ENCODE measurements at places on chromosomes 7 and 10. TPM values are rescaled to one million over a fixed set of nuclear protein-coding genes. Genes with fewer than 3 reads are reported as not detected.

- H3K4me1 ChIP-seq = no peaks in the 10 kb centered on the region
- no peak overlapping the region for H3K27ac ChIP-seq
- H3K36me3 ChIP-seq = no peaks in the 10 kb centered on the region
- H3K4me3 ChIP-seq = no peak overlapping the region
Observed at GRCh38 chr10:78348411-78349164, 314.9 kb downstream of the RPS24 start.

DNA sequence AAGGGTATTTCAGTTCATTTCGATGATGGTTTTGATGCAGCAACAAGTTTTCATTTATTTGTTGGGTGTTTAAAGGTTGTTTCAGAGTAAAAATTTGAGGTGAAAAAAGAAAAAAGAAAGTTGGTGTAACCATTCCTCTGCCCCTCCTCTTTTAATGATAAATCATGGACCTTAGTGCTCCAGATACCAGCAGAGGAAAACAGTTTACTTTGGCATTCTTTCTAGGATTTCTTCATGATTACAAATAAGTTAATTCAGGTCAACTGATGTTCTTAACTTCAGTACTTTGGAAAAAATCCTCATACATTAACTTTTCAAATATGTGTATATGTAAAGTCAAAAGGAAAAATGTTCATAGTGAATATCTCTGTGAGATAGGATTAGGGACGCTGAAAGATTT, 2.0 kb upstream of the RBP4 start:
- no peak for DNase-seq
- H3K4me1 ChIP-seq = peaks cover 3% of the 10 kb centered on the region
- H3K4me3 ChIP-seq = no peak overlapping the region

Gene GNAI1
- total RNA-seq = 46.3 TPM

DNA sequence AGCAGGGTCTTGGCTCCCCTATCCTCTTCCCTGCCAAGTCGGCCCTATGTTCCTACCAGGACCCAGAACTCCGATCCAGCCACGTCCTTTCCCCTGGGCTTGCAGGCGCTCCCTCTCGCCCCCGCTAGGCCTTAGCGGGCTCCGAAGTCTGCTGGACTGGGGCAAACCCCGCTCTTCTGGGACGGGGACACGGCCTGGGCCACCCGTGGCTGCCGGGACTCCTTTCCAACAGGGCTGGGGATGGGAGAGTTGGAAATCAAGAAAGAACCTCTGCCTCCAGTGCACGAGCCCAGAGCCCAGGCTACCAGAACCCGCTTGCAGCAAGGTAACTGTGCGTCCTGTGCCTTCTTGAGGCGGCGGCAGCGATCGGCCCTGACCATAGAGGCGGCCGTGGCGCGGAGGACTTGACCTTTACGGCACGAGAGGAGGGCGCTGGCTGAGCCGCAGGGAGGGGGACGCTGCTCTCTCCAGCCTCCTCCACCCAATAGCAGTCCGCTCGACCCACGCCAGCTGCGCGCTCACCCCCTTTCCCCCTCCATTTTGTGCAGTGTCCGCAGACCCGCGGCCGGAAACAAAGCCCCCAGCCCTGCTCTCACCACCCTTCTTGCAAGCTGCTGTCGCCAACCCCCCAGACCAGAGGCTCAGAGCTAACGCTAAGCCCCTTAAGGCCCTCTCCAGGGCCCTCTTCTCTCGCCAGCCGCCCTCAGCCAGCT, 7.0 kb upstream of the HOXA11 start:
- peaks cover 100% of the 10 kb centered on the region for H3K27me3 ChIP-seq
- no peaks in the 10 kb centered on the region for H3K36me3 ChIP-seq
- H3K27ac ChIP-seq = no peak overlapping the region
- DNase-seq = no peak
- H3K4me3 ChIP-seq = peak overlapping the region; percentile 35

- DNase-seq = no peak
- H3K36me3 ChIP-seq = no peaks in the 10 kb centered on the region
- no peaks in the 10 kb centered on the region for H3K27me3 ChIP-seq
- H3K27ac ChIP-seq = no peak overlapping the region
Observed at GRCh38 chr10:96230527-96230926, 40.8 kb downstream of the BLNK start.

Gene PODXL
- 8.8 TPM for total RNA-seq

DNA sequence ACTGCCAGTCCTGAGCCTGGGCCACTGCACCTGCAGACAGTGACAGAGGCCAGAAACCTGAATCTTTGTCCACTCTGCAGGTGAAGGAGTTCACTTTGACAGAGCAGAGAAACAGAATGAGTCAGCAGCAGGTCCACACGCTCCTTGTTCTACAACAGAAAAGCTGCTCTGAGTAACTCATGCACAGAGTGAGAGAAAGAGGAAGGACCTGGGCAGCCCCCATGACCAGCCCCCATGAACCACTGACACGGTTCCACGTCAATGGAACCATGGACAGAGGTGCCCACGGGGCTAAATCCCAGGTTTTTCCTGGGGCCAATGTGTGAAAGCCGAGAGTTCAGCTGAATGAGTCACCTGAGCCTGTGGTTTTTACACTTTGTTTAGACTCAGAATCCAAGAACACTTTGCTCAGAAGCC, 40.8 kb upstream of the CTBP2 start:
- H3K36me3 ChIP-seq = no peaks in the 10 kb centered on the region
- no peak for DNase-seq
- H3K27ac ChIP-seq = no peak overlapping the region
- H3K4me3 ChIP-seq = no peak overlapping the region
- H3K27me3 ChIP-seq = no peaks in the 10 kb centered on the region
- H3K4me1 ChIP-seq = no peaks in the 10 kb centered on the region

Gene RELN
- total RNA-seq = 1.1 TPM

GRCh38 chr10:21969326-21970287, 33.9 kb downstream of the DNAJC1 start:
- no peaks in the 10 kb centered on the region for H3K27me3 ChIP-seq
- no peak overlapping the region for H3K4me3 ChIP-seq
- no peak for DNase-seq
- H3K4me1 ChIP-seq = no peaks in the 10 kb centered on the region

DNA sequence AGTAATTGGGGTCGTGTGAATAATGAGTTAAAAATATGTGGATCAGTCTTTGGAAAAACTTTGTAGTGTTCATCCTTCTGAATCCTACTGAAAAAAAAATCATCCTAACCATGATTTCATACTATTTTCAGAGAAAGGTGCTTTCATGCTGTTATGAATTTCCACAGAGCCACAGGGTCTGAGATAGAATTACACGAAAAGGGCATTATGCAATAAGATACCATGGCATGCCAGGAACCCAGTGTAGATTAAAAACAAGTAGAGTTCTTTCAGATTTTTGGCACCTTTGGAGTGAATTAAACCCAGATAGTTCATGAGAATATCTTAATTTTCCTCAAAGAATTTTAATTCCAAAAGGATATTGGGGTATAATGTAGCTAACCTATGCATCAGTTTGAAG, 47.5 kb upstream of the AGMO start:
- no peaks in the 10 kb centered on the region for H3K4me1 ChIP-seq
- no peak overlapping the region for H3K4me3 ChIP-seq
- H3K27me3 ChIP-seq = no peaks in the 10 kb centered on the region
- DNase-seq = no peak

GRCh38 chr7:70060298-70061068, 462.2 kb downstream of the AUTS2 start:
- no peak overlapping the region for H3K4me3 ChIP-seq
- H3K36me3 ChIP-seq = no peaks in the 10 kb centered on the region
- no peaks in the 10 kb centered on the region for H3K27me3 ChIP-seq
- H3K27ac ChIP-seq = no peak overlapping the region
- DNase-seq = no peak

DNA sequence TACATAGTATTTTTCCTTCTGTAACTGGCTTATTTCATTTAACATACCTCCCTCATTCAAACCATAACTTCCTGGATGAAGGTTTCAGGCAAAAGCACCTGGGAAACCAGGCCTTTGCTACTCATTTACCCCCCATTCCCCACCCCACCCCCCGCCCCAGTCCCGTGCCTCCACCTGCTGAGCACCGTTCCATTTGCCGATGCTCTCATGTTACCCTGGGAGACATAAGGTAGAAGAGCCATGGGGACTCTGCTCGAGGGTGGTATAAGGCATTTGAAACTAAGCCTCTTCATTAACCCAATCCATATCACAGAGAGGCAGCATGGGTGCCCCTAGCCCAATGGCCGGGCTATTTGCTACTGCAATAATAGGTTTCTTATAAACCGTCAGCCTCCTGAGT, 22.2 kb upstream of the MCM10 start:
- H3K27me3 ChIP-seq = no peaks in the 10 kb centered on the region
- H3K4me3 ChIP-seq = no peak overlapping the region
- DNase-seq = no peak
- H3K27ac ChIP-seq = no peak overlapping the region
- H3K36me3 ChIP-seq = peaks cover 97% of the 10 kb centered on the region

DNA sequence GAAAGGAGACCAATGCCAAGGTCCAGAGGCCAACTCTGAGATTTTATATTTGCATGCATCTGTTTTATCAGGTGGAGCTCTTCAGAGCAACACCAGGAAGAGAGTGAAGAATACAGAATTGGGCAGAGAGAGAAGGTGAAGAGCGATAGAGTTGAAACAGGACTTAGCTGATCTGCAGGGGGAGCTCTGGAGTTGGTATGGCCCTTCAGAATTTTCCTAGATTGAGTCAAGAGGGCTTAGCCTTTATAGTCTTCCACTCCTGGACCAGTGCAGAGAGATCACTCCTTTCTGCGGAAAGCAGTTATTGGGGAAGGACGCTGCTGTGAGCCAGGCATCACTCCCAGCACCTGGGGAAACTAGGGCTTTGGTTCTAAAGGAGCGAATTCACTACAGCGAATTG, 105.0 kb upstream of the DGKB start:
- no peak for DNase-seq
- H3K4me3 ChIP-seq = no peak overlapping the region
- H3K4me1 ChIP-seq = no peaks in the 10 kb centered on the region
- no peak overlapping the region for H3K27ac ChIP-seq
- no peaks in the 10 kb centered on the region for H3K27me3 ChIP-seq
- H3K36me3 ChIP-seq = no peaks in the 10 kb centered on the region

- no peak for DNase-seq
- no peaks in the 10 kb centered on the region for H3K4me1 ChIP-seq
- peaks cover 25% of the 10 kb centered on the region for H3K36me3 ChIP-seq
Observed at GRCh38 chr10:95391581-95392216, 100.9 kb upstream of the PDLIM1 start.

- DNase-seq = no peak
- no peak overlapping the region for H3K4me3 ChIP-seq
- H3K27me3 ChIP-seq = no peaks in the 10 kb centered on the region
- H3K36me3 ChIP-seq = peaks cover 69% of the 10 kb centered on the region
- H3K27ac ChIP-seq = peak overlapping the region; percentile 21
Observed at GRCh38 chr10:79298403-79299244, 48.6 kb upstream of the PPIF start.

DNA sequence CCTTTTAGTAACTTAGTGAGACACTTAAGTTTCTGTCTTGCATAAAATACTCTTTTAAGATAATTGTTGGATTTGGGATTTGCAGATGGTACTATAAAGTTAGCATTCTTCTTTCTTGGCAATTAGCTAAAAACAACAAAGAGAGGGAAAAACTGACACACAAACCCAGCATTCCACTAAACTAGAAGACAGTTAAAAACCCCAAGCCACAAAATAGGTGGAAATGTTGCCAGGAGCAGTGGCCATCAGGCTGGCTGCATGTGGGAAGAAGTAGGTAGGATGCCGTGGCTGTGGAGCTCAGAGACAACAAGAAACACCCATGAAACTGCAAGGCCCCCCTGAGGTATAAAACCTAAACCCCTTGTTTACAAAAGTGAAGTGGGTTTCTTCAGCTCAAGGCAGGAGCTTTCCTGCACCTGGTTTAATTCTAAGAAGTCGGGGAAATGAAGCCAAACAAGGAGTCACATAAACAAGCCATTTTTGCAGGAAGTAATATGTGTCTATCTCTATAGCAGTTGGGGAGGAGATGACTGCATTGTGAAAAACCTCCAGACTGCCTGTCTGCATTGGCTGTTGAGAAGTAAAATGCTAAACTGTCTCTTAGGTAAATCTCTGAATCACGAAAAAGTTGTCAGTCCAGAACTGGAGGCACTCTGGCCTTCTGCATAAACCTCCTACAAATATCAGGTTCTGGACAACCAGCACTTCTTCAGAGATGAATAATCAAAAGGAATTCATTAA, 9.5 kb downstream of the RAB18 start:
- H3K27me3 ChIP-seq = no peaks in the 10 kb centered on the region
- H3K4me3 ChIP-seq = no peak overlapping the region
- no peak for DNase-seq

Gene ANKRD7
- 0.57 TPM for total RNA-seq

Gene BICC1
- 3.3 TPM for total RNA-seq

GRCh38 chr7:23076772-23077171, 28.8 kb upstream of the KLHL7 start:
- no peaks in the 10 kb centered on the region for H3K27me3 ChIP-seq
- H3K4me1 ChIP-seq = peaks cover 6% of the 10 kb centered on the region
- no peaks in the 10 kb centered on the region for H3K36me3 ChIP-seq
- H3K27ac ChIP-seq = no peak overlapping the region
- H3K4me3 ChIP-seq = no peak overlapping the region
- DNase-seq = no peak

DNA sequence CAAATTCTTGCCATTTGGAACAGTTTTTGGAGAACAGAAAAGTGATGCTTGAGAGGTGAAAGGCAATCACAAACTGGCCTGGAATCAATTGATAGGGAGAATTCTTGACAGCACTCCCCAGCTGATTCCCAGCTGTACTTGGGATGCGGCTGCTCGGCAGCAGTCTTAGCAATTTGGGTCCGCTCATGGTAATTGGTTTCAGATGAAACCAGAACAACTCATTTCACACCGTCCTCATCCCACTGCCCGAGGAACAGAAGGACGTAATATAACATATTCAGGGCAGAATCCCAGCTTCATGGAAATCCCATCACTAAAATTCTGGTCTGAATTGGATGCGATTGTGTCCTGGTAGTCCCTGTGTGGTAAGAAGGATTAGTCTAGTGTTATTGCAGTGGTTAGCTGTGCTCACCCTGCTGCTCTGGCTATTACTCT, 223.3 kb upstream of the FERD3L start:
- no peak for DNase-seq
- no peaks in the 10 kb centered on the region for H3K36me3 ChIP-seq
- no peaks in the 10 kb centered on the region for H3K27me3 ChIP-seq

DNA sequence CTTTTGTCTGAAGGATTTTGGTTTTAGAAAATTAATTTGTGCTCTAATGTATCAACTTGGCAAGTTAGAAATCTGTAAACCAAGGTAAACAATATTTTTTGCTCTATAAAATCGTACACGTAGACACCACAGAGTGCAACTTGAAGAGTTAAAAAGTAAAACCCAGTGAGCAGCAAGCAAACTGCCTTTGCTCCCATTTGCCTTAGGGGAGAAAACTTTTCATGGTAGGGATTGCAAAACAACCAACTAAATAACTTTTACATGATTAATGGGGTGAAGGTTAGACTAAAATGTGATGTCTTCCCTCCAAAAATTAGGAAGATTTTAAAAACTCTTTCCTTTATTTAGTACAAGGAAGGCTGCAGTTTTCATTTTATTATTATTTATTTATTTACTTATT, 224.2 kb upstream of the LYZL1 start:
- no peaks in the 10 kb centered on the region for H3K4me1 ChIP-seq
- no peaks in the 10 kb centered on the region for H3K27me3 ChIP-seq
- no peak overlapping the region for H3K27ac ChIP-seq

Gene SCART1
- 0.34 TPM for total RNA-seq

Gene SLC29A4
- total RNA-seq = not detected
